ENCODE measurements at places on chromosomes 16 and 17. TPM values are rescaled to one million over a fixed set of nuclear protein-coding genes. Genes with fewer than 3 reads are reported as not detected.

WNK4 gene
- total RNA-seq = 8.3 TPM

OR3A2 gene
- total RNA-seq = not detected

KRT14 gene
- 2.5 TPM for total RNA-seq

SMG1 gene
- total RNA-seq = 97.0 TPM

OR1G1 gene
- not detected for total RNA-seq

SLC52A1 gene
- 0.28 TPM for total RNA-seq

ALOX12 gene
- not detected for total RNA-seq

TMC7 gene
- total RNA-seq = 4.4 TPM

TNP2 gene
- total RNA-seq = not detected

ZG16 gene
- total RNA-seq = 0.26 TPM

MT1G gene
- total RNA-seq = not detected

PYY gene
- total RNA-seq = not detected

PALB2 gene
- 15.1 TPM for total RNA-seq

AANAT gene
- total RNA-seq = 0.65 TPM

CA4 gene
- total RNA-seq = not detected

CCL17 gene
- not detected for total RNA-seq

CORO7 gene
- 55.4 TPM for total RNA-seq

Measured in PC-9 (cell line).